ENCODE measurements at places on chromosomes 11 and 22. TPM values are rescaled to one million over a fixed set of nuclear protein-coding genes. Genes with fewer than 3 reads are reported as not detected.
A peak's percentile ranks its signal among the peaks of the same experiment; 100 is the strongest.

DNA sequence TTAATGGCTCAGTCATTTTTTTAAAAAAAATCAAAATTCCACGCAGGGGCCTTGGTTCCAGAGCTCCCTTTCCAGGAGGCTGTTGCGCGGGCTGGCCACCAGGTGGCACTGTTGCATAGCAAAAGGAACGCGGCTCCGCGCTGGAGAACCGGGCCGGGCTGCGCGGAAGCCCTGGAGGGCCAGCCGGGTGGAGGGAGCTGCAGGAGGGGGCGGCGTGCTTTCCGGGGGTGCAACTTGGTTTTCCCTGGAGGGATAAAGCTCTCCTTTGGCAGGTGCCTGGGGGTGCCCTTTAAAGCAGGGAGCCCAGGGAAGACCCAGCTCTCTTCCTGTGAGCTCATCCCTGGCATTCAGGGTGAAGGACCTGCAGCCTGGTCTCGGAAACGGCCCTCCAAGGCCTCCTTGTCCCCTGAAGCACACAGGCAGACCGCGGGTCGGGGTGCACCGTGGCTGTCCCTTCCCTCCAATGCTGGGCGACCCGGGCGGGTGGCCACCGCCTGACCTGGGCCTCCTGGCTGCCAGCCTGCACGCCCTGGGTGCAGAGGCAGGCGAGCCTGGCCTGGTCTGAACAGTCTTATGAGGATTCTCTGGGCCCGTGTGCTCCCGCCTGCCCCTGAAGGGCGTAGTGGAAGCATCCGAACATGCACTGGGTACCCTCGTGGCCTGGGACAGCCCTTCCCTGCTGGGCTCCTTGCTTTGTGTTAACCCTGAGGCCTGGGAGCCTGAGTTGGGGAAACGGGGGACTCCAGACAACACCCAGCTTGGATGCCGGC is 23.4 kb downstream of the KRTAP5-5 start:
- H3K4me3 ChIP-seq, result no peak overlapping the region
- peaks cover 7% of the 10 kb centered on the region for H3K27me3 ChIP-seq
- H3K36me3 ChIP-seq, result no peaks in the 10 kb centered on the region

ZNF214 gene
- total RNA-seq, result 2.1 TPM

SMIM35 gene
- not detected for total RNA-seq

- 0 out of 2 replicates have a peak, but pooled peaks cover 8% of the 10 kb centered on the region for H3K27me3 ChIP-seq
- peak overlapping the region; percentile 43 for H3K4me3 ChIP-seq
- no peaks in the 10 kb centered on the region for H3K4me1 ChIP-seq
These were observed 17.4 kb upstream of the ACR start for GRCh38 chr22:50720301-50721256.

TPH1 gene
- not detected for total RNA-seq

GRCh38 chr11:31968461-31969358 is 122.2 kb upstream of the RCN1 start:
- peak overlapping the region; percentile 49 for H3K4me3 ChIP-seq
- peaks cover 14% of the 10 kb centered on the region for H3K27me3 ChIP-seq
- peaks cover 12% of the 10 kb centered on the region for H3K4me1 ChIP-seq
- H3K36me3 ChIP-seq, result no peaks in the 10 kb centered on the region
- peak; percentile 94 for DNase-seq
- H3K27ac ChIP-seq, result peak overlapping the region; percentile 10

GRCh38 chr22:24424001-24424900 is 3.1 kb upstream of the ADORA2A start:
- H3K27ac ChIP-seq, result no peak overlapping the region
- no peaks in the 10 kb centered on the region for H3K4me1 ChIP-seq
- peak; percentile 50 for DNase-seq

DNA sequence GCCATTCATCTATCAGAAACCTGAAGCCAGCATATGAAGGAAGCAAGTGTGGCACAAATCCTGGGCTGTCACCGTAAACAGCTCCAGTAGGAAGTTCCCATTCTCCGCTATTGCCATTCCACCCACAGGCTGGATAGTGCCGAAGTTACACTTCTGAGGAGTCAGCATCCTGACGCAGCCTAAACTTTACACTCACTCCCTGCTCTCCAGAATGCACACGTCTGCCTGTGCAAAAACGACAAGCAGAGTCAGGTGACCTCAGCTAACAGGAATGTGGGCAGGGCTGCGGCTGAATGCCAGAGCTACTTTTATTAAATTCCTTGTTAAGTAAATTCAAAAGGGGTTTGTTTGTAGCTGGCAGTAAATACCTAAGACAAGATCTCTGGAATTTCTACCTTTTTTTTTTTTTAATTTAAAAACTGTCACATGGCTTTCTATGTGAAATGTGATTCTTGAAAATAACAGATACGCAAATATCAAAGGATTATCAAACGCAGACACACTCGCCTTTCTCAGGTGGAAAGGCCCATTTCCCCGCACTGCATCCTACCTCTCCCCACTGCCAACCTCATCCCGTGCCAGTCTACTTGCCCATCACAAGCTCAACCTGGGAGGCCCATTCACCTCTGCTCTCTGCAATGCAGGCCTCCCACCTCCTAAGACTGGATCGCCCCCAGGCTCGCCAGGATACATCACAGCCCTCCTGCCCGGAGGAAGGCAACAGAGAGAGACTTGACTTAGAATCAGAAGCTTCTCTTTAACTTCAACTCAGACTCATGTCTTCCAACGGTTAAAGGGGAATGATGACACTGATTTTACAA is 33.5 kb downstream of the NFRKB start:
- no peaks in the 10 kb centered on the region for H3K27me3 ChIP-seq
- H3K36me3 ChIP-seq, result peaks cover 20% of the 10 kb centered on the region
- H3K27ac ChIP-seq, result no peak overlapping the region
- peak; percentile 95 for DNase-seq

- H3K36me3 ChIP-seq, result no peaks in the 10 kb centered on the region
- H3K27me3 ChIP-seq, result no peaks in the 10 kb centered on the region
- DNase-seq, result peak; percentile 68
- H3K4me1 ChIP-seq, result peaks cover 13% of the 10 kb centered on the region
- H3K4me3 ChIP-seq, result peak overlapping the region; percentile 97
These were observed 443 bp upstream of the CELF1 start for GRCh38 chr11:47553406-47553743.

RASSF10 gene
- total RNA-seq, result not detected

Measured in GM23248 (cell line).